RKO (cell line): ENCODE measurements at places on chromosomes 16 and 17.

DNA sequence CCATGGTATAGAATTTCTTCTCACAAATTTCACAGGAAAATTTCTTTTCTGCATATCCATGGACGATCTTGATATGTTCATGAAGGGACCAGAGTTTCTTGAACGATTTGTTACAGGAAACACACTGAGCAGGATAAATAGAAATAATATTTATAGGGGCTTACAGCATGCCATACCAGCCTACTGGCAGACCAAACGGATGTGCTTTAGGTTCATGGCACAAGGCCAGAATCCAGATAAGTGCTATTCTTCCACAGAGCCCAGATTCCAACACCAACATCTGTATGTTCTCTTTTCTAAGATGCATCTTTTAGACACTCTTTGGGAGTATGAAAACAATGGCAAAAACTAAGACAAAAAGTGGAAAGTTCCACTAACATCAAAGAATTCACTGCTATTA, 49.3 kb downstream of the ZNF652 start:
- no peak for DNase-seq

DNA sequence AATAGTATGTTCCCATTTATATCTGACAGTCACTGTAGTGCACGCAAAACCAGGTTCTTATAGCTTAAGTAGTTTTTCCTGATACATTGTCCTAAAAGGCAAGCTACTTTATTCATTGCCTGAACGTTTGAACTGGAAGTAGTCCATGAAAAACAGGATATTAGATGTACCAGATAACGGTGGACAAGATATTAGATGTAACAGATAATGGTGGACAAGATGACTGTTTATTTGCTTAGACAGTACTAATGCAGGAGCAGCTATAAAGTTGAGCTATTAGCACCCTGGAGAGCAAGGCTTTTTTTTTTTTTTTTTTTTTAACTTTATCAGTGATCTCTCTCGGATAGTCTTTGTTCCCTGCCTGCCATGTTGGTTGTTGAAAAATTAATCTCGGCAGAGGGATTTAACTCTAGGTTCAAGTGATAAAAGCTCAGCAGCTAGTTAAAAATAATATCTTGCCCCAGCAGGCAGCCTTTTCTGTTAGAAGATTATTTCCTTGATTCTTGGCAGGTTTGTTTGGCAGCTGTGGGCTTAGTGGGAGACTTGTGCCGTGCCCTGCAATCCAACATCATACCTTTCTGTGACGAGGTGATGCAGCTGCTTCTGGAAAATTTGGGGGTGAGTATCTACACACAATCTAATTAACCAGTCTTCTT, 17.3 kb upstream of the TBKBP1 start:
- no peak for DNase-seq

- DNase-seq, result no peak
Observed at GRCh38 chr17:35991075-35991474, 4.5 kb upstream of the CCL14 start.

- no peak for DNase-seq
Observed at GRCh38 chr17:71790791-71791190, 330.0 kb upstream of the SOX9 start.

DNA sequence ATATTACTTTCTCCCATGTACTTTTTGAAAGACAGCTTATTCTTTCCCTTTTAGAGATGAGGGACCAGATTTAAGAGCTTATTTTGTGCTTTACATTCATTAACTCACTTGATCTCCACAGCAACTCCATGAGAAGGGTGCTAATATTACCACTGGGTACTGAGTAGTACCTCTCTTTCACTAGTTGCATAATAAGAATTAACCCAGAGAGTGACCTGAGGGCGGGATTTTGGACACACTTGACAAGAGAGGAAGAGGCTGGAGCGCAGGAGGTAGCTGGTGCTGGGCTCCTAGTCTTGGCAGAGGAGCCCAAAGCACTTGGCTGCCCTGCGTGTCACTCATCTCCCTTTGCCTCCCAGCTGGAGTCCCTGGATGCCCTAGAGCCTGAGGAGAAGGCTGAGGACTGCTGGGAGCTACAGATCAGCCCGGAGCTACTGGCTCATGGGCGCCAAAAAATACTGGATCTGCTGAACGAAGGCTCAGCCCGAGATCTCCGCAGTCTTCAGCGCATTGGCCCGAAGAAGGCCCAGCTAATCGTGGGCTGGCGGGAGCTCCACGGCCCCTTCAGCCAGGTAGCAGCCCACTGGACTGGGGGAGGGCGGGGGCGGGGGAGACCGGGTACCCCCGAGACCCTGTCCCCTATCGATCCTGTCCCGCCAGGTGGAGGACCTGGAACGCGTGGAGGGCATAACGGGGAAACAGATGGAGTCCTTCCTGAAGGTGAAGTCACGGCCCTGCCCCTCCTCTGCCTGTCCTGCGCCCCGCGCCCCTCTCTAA, 1.7 kb upstream of the MAZ start:
- DNase-seq, result peak; percentile 39

GRCh38 chr17:83161298-83162034, 82.1 kb downstream of the METRNL start:
- no peak for DNase-seq

- DNase-seq, result no peak
Observed at GRCh38 chr16:72848028-72848400, 199.9 kb downstream of the ZFHX3 start.

- DNase-seq, result no peak
Observed at GRCh38 chr17:43531955-43532354, 14.2 kb downstream of the ETV4 start.

DNA sequence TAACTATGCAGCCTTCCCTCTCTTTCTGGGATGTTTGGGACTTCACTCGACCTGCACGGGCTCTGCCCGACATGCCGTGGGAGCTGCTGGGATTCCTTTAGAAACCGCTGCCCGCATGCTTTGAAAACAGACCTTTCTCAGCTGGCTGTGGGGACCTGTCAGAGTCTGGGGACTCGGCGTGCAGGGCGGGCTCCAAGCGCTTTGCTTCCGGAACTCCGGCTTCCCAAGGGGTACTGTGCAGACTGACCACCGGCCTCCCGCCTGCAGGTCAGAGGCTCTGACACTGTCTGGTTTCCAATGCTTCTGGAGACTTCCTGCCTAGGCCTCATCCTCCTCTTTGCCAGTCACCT, 11.8 kb downstream of the PRSS27 start:
- no peak for DNase-seq

DNA sequence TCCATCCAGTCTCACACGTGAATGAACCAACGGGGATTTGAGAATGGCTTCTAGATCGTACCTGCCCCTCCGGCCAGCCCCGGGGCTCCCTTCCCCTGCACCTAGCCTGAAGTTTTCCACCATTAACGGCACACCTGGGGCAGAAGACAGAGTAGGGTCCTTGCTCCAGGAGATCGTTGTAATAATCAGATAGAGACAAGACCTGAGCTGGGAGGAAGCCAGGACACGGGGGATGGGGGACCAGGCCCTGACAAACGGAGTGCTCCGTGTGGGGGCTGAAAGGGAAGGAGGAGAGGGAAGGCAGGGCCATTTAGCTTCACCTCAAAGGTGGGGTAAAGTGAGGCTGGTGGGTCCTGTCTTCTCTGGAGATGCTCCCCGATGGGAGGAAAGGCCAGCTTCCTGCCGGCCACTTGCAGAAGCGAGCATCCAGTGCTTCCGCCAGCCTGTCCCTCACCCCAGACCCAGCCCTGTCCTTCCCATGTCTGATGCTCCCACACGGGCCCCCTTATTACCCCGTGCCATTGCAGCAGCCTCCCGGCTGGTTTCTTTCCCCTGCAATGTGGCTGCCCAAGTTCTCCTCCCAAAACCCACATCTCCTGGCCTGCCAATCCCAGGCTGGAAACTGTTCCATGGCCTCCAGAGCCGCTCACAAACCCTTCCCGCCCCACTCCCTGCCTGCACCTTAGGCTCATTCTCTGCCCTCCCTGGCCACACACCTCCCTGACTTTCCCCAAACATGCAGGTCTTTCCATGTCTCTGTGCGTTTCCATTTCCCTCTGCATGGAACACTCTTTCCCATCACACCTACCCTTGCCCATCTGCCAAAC, 79.3 kb downstream of the MRC2 start:
- no peak for DNase-seq

DNA sequence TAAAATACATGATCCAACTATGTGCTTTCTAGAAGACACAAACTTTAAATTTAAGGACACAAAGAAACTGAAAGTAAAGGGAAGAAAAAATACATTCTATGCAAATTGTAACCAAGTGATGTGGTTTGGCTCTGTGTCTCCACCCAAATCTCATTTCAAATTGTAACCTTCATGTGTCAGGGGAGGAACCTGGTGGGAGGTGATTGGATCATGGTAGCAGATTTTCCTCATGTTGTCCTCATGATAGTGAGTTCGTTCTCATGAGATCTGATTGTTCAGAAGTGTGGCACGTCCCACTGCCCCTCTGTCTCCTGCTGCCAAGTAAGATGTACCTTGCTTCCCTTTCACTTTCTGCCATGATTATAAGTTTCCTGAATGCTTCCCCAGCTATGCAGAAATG, 15.0 kb downstream of the OR1A1 start:
- DNase-seq, result no peak

GRCh38 chr16:86285938-86286921, 224.1 kb upstream of the FOXF1 start:
- no peak for DNase-seq

- DNase-seq, result no peak
Observed at GRCh38 chr16:4332083-4332482, 16.2 kb downstream of the GLIS2 start.

DNA sequence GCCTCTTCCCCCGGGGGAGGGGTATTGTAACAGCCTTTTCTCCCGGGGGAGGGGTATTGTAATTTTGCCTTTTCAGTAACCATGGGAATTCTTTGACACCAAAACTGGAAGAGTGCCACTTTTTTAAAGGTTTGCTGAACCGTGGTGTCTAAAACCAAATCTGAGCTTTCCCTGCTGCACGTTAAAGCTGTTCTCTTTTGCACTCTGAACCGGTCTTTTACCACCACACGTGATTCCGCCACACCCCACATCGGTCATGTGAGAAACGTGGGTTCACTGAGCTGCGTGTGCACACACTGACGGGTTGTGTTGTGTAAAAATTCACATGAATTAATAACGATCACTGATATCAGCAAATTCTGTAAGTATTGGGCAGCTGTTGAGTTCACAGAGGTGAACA, 9.2 kb upstream of the ACSF3 start:
- DNase-seq, result no peak

GRCh38 chr17:82246365-82247181, 17.7 kb downstream of the SLC16A3 start:
- DNase-seq, result peak; percentile 62

GRCh38 chr16:4096509-4096908, 19.7 kb downstream of the ADCY9 start:
- DNase-seq, result no peak
